Testis (tissue), 5 donors: ENCODE measurements at places on chromosomes 2 and 18. TPM values are rescaled to one million over a fixed set of nuclear protein-coding genes. Genes with fewer than 3 reads are reported as not detected.

LRP2 gene
- total RNA-seq, result 4.1 TPM

DNA sequence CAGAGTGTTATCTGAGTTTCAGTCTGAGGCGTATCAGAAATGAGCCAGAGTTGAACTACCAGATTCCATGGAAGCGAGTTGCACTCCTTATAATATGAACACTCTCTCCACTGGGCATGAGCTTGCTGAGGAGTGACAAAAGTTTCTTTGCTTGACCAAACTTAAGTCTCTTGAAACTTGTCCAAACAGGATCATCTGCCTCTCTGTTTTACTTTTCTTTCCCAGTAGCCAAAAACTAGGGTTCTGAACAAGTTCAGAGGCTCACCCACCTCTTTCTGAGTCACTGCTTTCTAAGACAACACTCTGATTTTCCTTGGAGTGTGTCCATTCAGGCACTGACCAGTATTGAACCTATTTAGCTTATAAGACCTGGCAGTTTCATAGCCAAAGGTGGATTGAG, 233.2 kb upstream of the TCF4 start:
- DNase-seq, result no peak

DNA sequence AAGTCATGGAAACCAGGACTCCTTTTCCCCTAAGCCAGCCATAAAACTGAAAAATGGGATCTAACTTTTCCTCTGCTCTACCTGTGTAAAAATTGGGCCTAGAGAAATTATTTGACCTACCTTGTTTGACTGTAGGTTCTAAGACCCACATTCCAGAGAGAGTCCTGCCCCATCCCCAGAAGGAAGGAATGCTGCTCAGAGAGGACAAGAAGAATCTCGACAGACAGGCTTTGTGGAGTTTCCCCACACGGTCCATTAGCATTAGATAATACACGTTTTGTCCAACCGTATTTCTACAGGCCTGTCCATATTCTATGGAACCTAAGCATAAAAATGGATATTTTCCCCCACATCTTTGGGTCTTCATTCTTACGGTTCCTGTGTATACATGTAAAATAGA, 403.3 kb downstream of the METTL4 start:
- no peak for DNase-seq

DNA sequence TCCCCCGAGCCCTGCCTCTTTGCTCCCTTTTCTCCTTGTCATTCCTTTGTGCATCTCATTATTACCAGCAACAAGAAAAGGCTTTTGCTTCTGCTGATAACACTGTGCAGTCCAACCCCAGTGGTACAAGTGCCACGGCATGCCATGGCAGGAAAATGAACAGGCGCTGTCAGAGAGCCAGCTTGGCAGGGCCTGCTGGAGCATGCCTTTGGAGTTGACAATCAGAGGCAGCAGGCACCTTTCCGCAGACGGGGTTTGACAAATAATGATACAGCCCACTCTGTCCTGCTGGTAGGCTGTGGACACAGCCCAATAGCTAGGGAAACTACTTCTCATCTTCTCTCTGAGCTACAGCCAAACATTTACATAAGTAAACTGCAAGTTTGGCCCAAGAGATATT, 243.9 kb upstream of the LRRTM1 start:
- no peak for DNase-seq
